Astrocyte of the hippocampus (primary cell): ENCODE measurements at places on chromosomes 3 and 15.

GRCh38 chr3:55658690-55659562 is 171.8 kb upstream of the WNT5A start:
- DNase-seq, result no peak

- peak; percentile 76 for DNase-seq
Observed at GRCh38 chr3:130759692-130760338, 13.2 kb upstream of the PIK3R4 start.

DNA sequence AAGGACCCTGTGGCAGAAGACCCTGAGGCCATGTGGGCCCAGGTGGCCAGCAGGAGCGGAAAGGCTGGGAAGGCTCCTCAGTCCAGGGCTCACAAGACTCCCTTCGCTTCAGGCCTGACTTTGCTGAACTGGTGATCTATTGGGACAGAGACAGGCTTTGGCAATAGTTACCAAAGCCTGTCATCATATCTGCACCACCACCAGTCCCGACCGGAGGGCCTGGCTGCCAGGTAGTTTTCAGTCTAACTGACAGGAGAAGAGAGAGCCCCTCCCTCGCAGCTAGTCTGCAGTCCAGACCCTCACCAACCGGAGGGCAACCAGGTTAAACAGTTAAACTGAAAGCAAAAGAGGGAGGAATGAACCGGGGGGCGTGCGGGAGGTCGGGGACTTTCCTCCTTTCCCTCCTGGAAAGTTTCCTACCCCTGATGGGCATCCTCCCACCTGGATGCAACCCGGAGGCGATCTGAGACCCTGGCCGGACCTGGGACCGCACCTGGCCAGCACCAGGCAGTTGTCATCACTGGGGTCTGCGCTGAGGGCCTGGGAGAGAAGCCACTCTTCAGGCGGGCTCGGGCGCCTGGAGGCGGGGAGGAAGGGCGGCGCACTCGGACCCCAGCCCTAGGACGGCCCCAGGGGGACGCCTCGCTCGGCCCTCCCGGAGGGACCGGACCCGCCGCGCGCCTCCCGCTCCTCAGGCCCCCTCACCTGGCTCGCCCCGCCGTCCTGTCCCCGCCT is 435 bp downstream of the RAB27A start:
- peak; percentile 51 for DNase-seq

DNA sequence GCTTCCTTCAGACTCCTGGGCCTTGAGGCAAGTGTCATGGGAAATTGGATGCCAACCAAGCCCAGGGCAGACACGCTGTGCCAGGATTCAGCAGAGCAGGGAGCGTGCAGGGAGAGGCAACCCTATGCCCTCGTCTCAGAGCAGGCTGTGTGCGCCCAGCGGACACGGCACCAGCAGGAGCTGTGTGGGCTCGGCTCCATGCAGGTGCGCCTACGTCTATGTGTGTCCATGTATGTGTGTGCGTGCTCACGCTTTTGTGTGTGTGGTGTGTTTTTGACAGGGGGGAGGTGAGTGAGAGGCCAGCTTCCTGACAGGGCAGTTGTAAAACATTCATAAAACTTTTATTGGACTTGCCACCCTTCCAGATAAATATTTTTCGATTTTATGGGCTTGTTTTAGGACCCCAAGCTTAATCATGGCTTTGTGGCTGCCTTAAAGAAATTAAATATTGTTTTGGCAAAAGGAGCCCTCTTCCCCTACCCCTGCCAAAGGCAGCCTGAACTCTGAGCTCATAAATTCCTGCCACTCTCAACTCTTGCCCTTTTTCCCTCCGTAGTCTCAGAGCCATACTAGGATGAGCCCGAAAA is 84.4 kb downstream of the DNAJB8 start:
- DNase-seq, result peak; percentile 34
